Activated CD4-positive, alpha-beta T cell treated with anti-CD3 and anti-CD28 coated beads, Interleukin-2, amount 50 U/mL, for 4 hours (primary cell): ENCODE measurements at places on chromosomes 5 and 9.

DNA sequence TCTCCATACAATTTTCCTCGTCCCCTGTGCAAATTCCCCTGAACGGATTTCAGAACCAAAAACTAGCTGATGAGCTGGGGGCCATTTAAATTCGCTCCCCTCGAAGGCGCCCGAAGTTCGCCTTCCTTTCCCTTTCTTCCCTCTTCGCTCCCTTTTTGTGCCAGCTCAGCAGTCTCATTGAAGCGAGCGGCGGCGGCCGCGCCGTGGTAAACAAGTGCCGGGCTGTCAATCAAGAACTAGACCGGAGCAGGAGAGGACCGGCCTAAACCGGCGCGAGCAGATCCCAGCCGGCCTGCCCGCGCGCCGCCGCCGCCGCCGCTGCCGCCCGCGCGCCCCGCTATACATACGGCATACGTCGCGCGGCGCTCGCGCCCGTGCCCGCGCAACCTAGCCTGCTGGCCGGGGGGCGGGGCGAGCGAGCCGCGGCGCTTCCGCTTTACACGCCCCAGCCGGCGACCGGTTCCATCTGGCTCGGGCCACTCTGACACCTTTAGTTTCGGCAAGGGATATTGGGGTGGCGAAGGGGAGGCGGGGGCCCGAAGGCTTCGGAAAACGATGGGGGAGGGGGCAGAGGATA is 3.1 kb downstream of the ARRDC3 start:
- peak; percentile 89 for DNase-seq

GRCh38 chr9:20355022-20355421 is 267.3 kb downstream of the MLLT3 start:
- DNase-seq, result no peak

GRCh38 chr9:26725573-26725972 is 167.0 kb downstream of the CAAP1 start:
- no peak for DNase-seq

DNA sequence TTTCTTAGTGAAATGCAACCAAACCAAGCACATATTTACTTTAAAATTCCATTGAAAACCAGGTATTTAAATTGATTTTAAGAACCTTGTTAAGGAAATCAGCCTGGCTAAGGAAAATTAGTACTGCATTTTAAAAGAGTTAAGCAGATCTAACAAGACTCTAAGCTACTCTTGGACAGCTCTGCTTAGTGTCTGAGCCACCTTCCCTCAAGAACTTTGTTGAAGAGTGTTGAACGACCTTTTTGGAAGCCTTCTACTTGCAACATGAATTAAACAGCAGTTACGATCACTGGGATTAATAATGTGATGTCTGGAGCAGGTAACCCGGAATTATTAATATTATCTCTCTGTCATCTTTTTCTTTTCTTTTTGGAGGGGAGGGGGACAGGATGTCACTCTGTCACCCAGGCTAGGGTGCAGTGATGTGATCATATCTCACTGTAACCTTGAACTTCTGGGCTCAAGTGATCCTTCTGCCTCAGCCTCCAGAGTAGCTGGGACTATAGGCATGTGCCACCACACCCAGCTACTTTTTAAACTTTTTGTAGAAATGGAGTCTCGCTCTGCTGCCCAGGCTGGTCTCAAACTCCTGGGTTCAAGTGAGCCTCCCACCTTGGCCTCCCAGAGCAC is 74.7 kb downstream of the ANKRD55 start:
- DNase-seq, result no peak

DNA sequence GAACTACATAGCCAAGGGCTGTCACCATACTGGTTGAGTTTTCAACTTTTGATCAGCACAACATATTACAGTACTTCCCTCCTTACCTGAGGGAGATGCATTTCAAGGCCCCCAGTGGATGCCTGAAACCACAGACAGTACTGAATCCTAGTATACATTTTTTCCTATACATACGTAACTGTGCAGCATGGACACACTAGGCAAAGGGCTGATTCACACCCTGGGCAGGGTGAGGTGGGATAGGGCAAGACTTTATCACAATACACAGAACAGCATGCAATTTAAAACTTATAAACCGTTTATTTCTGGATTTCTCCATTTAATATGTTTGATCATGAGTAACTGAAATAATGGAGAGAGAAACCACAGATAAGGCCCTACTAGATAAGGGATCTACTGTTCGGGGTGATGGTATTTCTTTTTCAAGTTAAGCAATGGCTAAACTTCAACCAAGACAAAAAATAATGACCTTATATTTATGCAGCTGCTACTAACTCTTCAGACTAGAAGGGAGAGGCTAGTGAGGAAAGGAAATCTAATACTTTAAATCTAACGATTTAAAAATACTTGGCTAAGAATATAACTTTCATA is 186.9 kb upstream of the GNA14 start:
- DNase-seq, result no peak

- DNase-seq, result no peak
Measured at GRCh38 chr5:125554355-125554754, 807.9 kb upstream of the ZNF608 start.

DNA sequence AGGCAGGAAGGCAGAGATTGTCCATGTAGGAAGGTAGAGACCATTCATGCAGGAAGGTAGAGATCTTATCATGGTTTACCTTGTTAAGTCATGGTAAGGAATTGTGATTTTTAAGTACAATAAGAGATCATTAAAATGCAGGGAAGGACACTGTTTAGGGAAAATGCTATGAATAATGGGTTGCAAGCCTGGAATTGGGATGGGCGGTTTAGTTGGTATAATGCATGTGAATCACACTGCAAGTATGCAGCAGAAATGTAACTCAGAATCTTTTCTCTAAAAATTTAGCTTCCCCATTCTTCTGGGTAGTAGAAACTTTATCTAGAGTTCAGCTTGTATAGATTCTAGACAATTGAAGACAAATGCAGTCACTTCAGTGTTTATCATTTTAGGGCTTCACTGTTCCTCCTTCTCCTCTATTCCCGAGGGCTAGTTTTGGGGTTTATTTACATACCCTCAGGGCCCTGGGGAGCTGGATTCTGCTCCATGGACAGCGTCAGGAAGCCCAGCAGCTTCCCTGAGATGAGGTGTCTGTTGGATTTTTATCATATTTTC is 212.0 kb downstream of the SREK1 start:
- DNase-seq, result no peak

- no peak for DNase-seq
Measured at GRCh38 chr9:115146581-115147021, 28.6 kb upstream of the TNC start.

DNA sequence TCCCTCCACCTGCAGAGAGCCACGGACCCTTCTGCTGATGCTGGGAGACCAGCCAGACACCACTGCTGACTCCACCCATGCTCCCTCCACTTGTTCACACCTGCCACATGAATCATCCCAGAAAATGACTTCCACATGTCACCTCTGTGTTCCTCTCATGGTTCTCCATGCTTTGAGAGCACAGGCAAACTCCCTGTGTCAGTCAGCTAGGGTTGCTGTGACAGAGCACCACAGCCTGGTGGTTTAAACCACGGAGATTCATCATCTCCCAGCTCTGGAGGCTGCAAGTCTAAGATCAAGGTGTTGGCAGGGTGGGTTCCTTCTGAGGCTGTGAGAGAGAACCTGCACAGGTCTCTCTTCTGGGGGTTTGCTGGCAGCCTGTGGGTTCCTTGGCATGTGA is 381.4 kb downstream of the GADD45G start:
- no peak for DNase-seq

DNA sequence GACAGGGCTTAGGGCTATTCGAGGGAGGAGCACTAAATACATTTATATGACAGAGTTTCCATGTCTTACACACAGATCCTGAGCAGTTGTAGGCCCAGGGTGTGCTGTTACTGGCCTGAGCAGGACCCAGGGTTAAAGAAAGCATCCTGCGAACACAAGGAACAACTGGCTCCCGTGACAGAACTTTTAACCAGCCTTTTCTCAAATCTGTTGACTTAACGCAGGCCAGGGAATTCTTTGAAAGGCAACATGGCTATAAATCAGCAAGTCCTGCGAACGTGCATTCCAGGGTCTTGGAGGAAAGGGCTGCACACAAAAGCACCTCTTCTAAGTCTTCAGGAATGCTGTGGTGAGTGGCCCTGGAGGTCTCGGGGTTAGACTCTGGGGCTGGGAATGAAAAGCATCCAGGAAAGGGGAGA is 45.2 kb upstream of the ANKRD55 start:
- DNase-seq, result no peak

DNA sequence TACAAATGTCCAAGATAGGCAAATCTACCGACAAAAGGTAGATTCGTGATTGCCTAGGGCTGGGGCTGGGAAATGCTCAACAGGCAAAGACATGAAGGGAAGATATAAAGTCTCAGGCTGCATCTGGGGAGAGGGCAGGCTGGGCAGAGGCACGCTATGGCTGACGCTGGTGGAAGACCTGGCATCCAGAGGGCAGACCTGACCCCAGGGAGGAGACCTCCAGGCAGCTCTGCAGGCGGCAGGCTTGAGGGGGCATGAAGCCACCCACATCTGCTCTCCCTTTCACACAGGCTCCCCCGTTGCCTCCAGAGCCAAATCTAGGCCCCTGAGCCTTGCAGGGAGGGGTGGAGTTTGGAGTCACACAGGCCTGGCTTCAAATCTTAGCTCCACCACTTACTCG is 145.5 kb downstream of the PAX5 start:
- DNase-seq, result no peak

DNA sequence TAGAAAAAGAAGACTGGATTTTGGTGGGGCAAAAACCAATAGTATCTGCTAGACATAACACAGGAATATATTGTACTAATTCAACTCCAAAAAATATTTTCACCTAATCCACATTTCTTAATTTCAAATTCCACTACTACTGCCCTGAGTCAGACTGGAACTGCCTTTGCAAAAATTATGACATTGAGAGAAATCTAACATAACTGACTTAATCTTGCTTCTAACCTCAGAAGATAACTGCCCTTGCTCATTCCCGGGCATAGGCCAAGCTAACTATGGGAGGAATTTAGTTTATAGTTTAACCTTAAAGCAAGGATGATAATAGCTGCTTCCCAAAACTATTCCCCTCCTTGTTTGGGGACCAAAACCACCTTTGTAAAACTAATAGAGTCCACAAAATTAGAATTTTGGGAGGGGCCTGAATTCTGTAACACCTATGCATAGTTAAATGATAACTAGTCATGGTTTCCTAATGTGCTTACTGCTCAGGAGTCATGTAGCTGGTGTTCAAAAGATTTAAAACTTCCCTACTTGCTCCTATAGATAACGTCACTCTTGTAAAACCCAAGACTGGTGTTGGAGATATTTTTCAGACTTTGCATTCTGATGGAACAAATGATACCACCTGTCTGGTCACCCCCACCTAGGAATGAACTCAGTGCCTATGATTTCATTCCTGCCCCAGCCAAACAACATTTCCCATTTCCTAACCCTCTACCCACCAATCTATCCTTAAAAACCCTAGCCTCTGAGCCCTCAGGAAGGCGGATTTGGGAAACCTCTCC is 14.1 kb upstream of the TXN start:
- no peak for DNase-seq

GRCh38 chr9:81717061-81717746 is 27.9 kb upstream of the TLE1 start:
- DNase-seq, result no peak

GRCh38 chr5:59193616-59194319 is 610.9 kb downstream of the RAB3C start:
- DNase-seq, result no peak

DNA sequence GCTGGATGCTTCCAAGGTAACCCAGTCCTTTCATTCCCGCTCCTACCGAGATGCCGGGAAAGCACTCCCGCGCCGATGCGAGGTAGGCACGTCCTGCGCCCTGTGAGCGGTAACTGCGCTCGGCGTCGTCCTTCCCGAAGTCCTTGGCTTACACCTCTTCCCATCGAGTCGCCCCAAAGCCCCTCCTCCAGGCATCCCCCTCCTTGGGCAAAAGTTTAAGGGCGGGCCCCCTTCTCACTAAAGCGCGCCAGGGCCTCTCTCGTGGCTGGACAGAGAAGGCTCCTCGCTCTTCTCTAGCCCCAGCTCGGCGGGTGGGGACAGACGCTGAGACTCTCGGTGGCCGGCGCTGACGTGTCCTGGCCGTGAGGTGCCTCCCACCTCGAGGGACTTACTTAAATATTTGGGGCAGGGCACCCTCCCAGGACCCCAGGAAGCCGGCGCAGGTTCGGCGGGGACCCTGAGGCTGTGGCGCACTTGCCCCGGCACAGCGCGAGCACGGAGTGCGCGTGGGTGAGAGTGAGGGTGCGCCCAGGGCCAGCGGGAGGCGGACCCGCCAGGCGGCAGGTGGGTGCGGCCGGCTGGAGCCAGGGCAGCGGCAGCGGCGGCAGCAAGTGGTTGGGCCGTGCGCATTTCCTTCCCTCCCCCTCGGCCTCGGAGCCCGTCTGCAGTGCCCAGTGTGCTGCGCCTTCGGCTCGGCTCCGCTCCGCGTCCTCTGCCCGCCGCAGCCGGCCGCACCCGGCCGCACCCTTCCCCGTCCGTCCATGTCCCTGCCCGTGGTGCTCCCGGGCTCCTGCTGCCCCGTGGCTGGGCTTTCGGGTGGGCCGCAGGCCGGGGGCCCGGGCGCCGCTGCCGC is at the start of gene ENTREP1:
Gene ENTREP1, plus strand, starts transcription at position 667 of the 853 bp plus-strand sequence. Its CDS starts 95 bp downstream, at position 762.
- no peak for DNase-seq

DNA sequence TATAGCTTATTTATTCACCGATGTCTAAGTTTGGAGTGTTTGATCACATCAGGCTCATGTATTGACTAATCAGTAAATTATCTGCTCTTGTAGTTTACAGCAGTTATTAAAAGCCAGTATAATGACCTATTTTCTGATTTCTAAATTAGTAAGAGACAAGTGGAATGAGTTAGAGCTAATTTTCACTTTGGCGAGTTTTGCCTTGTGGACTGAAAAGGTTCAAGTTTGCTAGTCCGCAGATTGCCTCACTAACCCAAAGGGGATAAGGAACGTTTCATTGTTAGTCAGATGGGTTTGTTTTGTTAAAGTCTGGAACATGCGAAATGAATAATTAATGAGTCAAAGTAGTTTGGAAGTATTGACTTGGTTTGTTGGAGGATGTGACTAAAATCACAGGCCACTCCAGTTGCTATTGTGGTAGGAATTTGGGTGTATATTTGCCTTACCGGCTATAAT is 40.1 kb downstream of the SMARCA2 start:
- no peak for DNase-seq

DNA sequence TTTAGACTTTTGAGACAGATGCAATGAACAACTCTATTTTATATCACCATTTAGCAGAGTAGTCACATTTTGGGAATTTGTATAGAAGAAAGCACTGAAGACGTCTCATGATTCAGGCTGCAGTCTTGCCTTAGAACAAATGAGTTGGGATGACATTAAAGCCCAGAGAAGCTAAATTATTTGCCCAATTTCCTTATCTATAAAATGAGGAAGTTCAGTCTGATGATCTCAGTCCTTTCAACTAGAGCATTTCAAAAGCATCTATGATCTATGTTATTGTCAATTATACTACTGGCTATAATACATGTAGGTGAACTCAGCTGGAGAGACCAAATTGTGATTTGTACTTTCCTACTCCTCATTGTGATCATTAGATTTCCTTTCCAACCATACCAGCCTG is 154.1 kb downstream of the OSTF1 start:
- DNase-seq, result no peak

- no peak for DNase-seq
Measured at GRCh38 chr5:33939556-33940262, 3.5 kb downstream of the RXFP3 start.

- no peak for DNase-seq
Measured at GRCh38 chr9:86690034-86690433, 257.3 kb downstream of the GAS1 start.
